NCI-H2081 treated with DMSO at 0.1 percent for 48 hours (cell line): ENCODE measurements at places on chromosomes 5 and 9.

- DNase-seq, result no peak
These were observed 14.4 kb downstream of the POLK start for GRCh38 chr5:75526070-75526469.

GRCh38 chr5:120517607-120518252 lies 53.6 kb downstream of the PRR16 start:
- no peak for DNase-seq

DNA sequence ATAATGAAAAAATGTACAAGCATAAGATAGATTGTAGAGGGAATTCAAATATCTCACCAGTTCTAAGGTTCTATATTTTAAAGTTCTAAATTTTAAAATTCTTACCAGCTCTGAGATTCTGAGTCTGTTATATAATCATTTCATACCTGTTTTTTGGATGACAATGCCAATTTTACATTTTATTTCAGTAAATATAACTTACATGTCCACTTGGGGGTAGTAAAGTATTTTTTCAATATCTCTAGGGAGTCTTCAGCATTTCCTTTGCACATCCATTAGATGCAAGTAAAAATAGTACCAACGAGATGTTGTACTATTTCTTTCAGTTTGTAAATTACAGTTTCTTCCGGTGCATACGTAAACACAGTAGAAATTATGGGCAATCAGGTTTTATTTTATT lies 25.7 kb downstream of the NMUR2 start:
- DNase-seq, result no peak

DNA sequence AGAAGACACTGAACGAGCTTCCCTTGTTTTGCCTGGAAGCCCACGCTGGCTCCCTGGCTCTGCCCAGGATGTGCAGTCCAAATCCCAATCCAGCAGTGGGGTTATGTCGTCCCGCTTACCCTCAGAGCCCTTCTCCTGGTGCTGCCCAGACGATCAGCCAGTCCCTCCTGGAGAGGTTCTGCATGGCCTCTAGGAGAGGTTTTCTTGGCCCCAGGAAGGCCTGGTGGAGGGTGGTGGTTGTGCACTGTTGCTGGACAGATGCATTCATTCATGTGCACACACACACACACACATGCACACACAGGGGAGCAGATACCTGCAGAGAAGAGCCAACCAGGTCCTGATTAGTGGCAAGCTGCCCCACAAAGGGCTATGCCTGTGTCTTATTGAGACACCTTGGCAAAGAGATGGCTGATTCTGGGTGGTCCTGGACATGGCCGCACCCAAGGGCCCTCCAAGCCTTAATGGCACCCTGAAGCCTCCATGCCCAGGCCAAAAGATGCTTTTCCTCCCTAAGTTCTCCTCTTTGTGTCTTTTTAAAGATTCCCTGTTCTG lies 10.5 kb upstream of the OLFM1 start:
- DNase-seq, result no peak

- no peak for DNase-seq
These were observed 1090.4 kb upstream of the CDH6 start for GRCh38 chr5:30103052-30103451.
